WTC11 (cell line): ENCODE measurements at places on chromosomes 6 and 20. TPM values are rescaled to one million over a fixed set of nuclear protein-coding genes. Genes with fewer than 3 reads are reported as not detected.

The AVP gene
- 0.32 to 0.50 TPM (median 0.34 TPM) in 3 replicates for total RNA-seq

The BEND6 gene
- total RNA-seq, result 1.3 to 1.8 TPM (median 1.5 TPM) in 3 replicates

The GDAP1L1 gene
- total RNA-seq, result 7.5 to 10.3 TPM (median 8.8 TPM) in 3 replicates

The OOEP gene
- total RNA-seq, result 0.87 to 1.1 TPM (median 0.89 TPM) in 3 replicates

DNA sequence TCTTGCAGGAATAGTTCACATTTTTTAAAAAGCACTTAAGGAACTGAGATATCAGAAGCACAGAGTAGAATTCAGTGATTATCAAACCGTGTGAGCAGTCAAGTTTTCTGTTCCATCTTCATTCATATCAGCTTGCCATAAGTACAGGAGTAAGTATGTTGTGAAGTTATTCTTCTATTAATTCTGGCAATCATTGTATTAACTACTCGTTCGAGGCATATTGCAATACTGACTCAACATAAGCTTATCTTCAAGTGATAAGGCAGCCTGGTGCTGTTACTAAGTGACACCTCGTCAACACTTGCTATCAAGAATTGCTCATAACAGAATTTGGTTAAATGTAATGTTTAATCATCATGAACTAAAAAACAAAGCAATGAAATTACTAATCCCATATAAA is 75.7 kb upstream of the SNX9 start:
- DNase-seq, result no peak

GRCh38 chr6:117303323-117303722 is 38.0 kb downstream of the VGLL2 start:
- no peak for DNase-seq
